ENCODE measurements at places on chromosomes 7 and 10.

DNA sequence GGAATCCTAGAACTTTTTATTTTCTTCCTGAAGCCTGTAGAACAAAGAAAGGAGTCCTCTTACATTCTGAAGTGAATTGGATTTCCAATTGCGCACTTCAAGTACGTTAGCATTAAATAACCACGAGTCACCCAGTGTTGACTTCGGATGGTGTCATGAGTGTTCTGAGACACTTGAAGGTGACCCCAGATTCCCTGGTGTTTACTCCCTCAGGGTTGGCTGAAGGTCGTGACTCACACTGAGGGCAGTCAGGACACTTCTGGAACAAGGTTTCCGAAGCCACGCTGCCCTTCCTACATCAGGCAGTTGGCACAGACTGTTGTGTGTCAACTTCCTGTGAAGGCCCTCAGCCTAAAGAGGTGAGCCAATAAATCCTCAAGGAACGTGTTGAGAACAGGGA lies 186.6 kb upstream of the CELF2 start:
- peak; percentile 42 for DNase-seq

GRCh38 chr10:593901-594457 lies 95.5 kb downstream of the DIP2C start:
- DNase-seq: no peak

DNA sequence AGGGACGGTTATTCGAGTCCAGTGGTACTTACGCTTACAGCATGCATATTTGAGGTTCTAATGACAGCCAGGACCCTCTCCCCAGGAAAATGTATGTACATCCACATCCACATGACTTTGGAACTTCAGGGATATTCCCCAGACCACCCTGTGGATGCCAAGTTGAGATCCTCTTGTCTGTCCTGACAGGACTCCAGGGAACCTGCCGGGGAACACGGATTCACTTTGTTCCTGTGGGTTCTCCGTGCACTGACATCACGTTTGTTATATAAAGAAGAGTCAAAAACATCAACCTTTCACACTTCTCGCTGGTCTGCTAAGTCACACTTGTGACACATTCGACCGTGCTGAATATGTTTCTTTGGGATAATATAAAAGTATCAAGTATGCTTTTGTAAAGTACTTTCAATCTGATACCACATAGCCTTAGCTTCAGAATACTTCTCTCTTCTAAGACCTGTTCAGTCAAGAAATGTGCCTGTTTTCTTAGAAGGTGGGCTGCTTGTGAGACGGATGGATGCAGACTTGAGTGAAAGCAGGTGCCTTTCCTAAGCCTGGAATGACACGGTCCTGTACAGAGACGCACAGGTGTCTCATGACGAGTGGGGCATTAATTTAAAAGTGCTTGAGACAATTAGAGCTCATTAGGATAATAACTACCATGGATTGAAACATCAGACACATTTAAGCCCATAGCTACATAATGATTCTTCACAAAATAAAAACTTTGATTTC lies 38.7 kb downstream of the CALML5 start:
- no peak for DNase-seq

DNA sequence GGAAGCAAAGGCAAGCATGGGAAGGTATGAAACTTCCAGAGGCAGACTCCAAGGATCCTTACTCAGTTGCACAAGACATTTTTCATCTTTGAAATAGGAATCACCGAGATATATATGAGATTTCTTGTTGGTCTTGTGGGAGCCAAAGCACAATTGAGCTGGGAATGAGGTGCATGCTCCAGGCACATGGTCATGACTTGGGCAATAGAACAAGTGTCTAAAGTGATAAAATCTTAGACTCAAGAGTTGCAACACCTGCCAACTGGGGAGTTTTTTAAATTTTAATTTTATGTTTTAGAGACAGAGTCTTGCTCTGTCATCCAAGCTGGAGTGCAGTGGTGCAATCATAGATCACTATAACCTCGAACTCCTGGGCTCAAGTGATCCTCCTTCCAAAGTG lies 169.5 kb upstream of the ADCY1 start:
- DNase-seq: no peak

GRCh38 chr10:123402656-123403055 lies 248.5 kb downstream of the BUB3 start:
- DNase-seq: no peak

DNA sequence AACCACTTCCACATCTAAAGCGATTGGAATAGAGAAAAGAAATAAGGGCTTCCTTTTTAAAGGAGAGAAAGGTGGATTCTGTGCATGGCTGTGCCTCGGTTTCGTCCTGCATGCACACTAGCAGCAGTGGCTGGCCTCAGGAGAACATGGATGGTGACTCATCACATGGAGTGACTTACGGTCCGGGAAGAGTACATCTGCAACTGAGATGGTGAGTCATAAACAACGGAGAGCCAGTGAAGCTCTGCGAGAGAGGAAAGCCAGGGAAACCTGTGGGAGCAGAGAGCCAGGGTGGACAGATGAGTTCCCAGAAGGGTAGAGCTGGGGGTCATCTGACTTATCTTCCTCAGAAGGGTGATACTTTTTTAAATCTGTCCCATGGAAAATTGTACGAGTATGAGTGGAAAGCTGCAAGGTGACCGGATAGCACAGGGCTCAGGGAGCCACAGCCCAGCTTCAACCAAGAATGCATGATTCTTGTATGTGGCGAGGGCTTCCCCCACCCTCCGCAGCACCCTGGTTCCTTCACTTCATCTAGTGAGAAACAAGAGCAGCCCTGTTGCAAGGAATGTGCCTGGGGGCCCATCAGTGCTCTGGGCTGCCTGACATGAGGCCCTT lies 259.1 kb downstream of the KLF6 start:
- DNase-seq: peak; percentile 85

- no peak for DNase-seq
Measured at GRCh38 chr10:23094786-23095403, 484 bp upstream of the MSRB2 start.

DNA sequence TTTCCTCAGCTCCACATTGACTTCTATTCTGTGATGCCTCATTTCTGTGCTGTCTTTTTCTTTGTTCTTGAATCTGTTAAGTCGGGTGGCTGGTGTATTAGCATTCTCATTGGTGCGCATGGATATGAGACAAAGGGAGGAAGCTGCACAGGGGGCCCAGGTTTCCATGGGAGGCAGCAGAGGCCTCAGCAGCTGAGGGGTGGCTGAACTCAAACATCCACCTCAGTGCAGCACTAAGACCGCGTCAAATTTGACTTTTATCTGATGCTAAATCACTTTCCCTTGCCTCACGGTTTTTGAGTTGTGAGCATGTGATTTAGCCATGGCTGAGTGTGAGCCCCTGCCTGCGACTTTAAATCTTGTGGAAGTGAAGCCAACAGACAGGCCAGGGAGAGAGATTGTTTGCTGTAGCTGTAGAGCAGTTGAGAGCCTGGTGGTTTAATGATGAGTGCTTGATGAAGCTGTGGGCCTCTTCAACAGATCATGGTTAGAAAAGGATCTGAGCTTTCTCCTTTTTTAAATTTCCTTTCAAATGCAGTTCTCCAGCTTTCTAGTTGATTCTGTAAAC lies 193.3 kb upstream of the ZNF804B start:
- DNase-seq: no peak

DNA sequence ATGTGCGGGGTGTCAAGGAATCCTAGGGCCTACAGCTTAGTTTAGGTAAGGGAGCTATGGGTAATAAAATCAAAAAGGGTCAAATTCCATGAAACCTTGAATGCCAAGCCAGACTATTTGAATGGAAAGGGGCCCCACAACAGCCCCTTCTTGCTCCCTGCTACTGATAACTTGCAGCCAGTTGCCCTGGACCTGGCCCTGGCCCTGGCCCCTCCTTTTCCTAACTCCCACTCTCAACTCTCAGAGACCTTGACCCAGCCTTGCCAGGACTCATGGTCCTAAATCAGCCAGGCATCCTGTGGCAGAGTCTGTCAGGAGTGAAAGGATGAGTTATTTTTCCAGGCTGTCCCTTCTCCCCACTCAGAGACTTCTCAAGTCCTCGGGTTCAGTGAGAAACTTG lies 5.9 kb downstream of the KCNIP2 start:
- no peak for DNase-seq

GRCh38 chr7:155746188-155746587 lies 66.1 kb downstream of the SHH start:
- DNase-seq: no peak

DNA sequence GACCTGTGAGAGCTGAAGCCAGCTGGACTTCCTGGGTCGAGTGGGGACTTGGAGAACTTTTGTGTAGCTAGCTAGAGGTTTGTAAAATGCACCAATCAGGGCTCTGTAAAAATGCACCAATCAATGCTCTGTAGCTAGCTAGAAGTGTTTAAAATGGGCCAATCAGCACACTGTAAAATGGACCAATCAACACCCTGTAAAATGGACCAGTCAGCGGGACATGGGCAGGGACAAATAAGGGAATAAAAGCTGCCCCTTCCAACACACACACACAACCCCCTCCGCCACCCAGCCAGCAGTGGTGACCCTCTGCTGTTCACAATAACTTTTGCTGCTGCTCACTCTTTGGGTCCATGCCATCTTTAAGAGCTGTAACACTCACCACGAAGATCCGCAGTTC lies 7.1 kb downstream of the ZNF511 start:
- DNase-seq: no peak

- no peak for DNase-seq
Measured at GRCh38 chr10:30528429-30528786, 94.4 kb downstream of the MAP3K8 start.

- no peak for DNase-seq
Measured at GRCh38 chr7:67462781-67463191, 466.2 kb downstream of the TYW1 start.

DNA sequence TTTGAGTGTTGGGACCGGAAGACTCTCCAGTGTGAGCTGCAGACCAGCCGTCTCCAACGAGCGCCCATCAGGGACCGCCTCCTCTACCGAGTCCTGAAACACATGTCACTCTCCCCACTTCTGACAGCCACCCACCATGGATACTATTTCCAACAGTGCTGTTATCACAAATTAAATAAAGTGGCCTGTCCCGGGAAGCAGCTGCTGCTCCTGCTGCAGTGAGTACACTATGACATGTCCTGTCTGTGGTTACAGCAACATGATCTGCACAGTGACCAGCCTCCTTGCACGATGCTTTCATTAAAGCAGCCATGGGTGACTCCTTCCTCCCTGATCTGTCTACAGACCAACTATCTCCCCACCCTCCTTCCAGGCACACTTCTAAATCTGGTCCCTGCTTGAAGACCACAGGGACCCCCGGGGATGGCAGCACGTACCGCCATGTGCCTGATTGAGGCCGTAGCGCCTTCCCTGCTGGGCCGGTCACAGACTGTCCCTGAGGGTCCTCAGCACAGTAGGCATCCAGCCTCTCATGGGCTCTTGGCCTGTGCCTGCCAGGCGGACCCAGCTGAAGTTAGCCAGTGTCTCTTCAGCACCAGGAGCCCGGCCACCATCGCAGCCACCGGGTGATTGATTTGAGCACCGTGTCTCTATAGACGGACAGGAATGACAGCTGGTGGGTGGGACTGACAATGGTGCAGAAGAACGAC lies 58.8 kb downstream of the TCERG1L start:
- DNase-seq: no peak

DNA sequence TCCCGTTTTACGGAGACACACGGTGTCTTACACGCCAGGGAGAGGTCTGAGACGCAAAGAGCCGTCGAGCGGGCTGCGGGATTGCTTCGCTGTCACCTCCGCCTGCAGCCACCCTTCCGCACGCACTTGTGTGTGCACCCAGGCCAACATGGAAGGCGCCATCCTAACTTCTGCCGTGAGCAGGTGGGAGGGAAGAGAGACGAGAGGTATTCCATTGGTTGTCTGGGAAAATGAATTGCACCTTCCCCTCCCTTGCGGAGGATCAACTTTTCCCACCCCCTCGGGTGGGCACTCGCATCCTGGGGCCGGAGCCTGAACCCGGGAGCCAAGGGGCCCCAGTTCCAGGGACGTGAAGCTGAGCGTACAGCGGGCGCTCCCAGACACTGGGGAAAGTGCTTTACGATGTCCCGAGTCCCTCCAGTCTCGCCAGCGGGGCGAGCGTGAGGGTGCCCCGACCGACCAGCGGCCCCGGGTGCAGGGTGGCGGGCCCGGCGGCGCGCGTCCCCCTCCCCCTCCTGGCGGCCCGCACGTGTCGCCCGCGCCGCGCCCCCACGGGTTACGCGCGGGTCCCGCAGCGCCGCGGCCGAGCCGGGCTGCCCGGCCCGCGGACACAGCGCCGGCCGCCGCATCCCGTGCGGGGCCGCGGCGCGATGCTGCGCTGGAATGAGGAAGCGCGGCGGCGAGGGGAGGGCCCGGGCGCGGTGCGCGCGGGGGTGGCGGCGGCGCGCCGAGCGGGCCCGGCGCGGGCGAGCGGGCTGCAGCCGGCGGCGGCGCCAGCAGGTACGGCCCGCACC lies 984 bp upstream of the IKZF1 start:
- DNase-seq: no peak

- no peak for DNase-seq
Measured at GRCh38 chr7:74598558-74598957, 59.0 kb upstream of the GTF2I start.

DNA sequence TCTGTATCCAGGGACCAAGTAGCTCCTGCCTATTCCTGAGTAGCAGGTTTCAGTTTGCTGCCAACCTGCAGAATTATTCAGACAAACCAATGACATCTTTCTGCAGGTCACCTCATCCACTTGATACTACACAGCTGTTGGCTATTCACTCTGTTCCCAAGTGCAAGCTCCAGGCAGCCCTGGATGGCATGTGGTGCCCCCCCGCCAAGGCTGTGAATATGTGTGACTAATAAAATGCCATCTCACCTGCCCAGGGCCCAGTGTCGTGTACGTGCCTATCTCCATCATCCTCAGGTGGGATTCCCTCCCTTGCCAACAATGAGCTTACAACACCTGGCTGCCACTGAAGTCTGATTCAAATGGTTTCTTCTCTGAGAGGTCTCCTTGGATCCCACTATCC lies 125.8 kb downstream of the RAB11FIP2 start:
- no peak for DNase-seq

DNA sequence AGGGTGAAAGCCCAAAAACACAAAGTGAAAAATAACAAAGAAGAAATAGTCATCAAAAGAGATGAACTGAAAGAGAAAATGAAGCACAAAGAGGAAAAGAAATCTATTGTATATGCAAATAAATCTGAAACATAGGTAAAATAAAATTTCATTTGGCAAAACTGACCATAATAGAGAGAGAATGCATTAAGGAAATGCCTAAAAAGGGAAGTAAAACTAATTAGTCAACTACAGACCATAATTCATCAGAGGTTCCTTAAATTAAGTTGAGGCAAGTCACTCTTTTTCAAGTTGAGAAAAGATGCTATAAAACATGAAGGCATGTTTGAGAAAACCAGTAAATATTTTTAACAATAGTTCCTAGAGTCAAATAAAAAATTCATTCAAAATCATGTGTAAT lies 233.3 kb downstream of the LRRN3 start:
- no peak for DNase-seq
